ENCODE measurements at places on chromosomes 12 and 14.

DNA sequence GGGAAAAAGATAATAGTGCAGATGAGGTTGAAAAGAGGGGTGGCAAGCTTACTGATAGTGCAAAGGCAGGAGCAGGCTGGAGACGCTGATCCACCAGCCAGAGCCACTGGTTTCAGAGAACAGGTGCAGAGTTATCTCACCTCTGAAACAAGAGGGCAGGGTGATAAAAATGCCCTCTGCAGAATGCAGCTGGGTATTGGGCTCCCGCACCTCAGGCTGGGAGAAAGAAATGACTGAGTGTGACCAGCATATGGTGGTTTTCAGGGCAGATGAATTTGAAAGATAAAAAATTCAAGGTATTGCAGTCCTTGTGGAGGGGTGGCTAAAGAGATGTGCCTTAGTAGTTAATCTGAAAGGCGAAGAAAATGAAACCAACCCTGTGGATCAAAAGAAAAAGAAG is 2.9 kb upstream of the TMEM30B start:
- no peak for DNase-seq

DNA sequence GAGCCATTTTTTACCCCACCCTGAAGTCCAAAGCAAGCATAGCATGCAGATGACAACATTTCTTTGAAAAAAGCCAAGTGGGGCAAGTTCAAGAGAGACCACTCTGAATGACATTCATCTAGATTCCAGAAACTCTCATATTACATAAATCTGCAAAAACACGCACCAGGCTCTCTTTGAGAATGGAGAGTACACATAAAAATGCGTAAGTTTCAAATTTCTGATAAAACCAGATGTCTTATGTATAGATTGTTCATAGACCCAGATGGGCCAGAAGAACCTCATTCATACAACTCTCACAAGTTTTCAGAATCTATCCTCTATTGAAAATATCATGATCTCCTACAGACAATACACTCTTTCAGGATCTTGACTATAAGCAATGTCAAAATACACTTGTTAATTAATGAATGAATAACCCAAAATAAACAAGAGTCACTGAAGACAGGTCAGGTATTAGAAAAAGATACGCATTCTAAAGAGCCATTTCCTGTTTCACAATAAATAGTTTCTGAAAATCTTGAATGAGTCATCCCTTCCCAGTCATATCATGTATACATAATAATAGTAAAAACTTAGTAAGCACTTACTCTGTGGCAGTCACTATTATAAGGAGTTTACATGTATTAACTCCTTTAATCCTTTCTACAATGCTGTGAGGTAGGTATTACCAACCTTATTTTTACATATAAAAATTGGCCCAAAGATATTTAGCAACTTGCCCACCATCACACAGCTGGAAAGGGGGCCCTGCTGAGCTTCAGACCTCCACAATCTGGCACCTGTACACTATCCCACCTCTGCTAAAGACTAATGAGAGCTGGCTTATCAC is 72.0 kb downstream of the PPP2R5E start:
- peak; percentile 46 for DNase-seq

DNA sequence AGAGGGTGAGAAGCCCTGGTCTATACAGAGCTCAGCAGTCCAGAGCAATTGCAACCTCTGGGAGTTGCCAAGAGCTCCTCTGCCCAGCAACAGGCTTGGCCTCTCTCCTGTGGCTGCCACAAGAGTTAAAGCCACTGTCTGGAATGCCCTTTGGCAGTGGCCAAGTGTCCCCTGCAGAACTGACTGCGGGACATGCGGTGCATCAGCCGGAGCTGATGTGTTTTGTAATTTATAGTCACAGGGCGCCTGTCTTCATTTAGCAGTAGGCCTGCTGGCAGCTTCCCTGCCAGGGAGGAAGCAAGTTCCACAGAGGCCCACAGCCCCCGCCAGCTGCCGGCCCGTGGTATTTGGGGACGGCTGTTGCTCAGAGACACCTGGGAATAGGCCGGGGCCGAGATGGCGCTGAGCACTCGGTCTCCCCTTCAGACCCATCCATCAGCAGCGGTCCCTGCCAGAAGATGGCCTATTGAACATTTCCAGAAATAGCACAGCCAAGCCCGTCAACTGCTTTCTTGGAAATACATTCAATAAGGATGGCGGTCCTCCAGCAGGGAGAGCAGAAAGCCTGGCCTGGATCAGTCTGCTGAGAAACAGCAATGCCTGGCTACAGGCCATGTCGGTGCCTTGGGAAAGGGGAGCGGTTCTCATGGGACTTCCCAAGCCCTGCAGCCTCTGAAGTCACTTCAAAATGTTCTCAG is 217.4 kb downstream of the CRADD start:
- DNase-seq = no peak

GRCh38 chr12:18079541-18080246 is 10.3 kb downstream of the RERGL start:
- DNase-seq = no peak

GRCh38 chr14:94103554-94104150 is 6.9 kb upstream of the IFI27 start:
- DNase-seq = no peak

DNA sequence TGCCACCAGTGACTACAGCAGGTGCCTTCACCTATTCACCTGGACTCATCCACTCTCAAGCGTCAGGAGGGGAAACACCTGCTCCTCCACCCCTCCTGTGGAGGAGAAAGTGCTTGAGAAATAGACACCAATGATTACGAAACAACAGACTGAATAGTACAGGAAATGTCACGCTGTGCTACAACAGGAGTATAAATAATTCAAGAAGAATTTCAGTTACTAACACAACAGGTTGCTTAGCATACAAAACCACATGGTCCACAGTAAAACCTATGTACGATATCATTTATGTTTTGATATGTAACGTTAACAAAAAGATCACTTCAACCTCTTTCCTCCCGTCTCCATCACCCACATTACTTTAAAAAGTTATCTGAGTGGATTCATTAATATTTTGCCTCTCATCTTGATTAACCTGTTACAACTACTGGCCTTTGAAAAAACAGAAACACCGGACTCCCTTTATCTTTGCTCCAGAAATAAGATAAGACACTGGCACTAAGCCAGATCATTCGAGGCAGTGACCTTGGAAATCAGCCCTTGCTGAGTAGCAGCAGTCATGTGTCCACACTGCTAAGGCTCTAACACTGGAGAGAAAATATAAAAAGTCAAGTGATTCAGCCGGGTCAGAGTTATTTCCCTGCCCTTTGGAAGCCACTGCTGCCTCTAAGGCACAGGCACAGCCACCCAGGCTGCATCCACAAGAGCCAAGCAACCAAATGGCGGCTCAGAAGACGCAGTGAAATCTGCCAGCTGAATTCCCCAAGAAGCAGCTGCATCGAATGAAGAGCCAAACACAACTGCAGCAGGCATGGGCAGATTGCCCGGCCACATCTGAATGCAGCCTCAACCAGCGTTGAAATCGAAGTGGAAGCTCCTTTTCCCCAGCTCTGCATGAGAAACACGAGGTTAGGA is 40.9 kb downstream of the NT5DC3 start:
- peak; percentile 84 for DNase-seq

DNA sequence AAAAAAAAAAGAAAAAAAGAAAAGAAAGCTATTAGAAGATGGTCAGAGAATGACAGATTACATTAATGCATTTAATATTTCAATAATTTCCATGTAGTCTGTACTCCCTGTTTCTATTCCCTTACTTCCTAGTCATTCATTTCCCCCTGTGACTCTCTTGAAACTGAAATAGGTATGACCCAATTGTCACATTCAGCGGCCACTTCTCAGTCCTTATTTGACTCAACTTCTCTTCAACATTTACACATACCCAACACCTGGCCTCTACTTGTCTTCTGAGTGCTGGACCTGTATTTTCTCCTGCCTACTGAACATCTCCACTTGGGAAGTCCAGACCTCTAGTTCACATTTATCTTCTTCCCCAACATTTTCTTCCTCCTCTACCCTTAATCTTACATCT is 7.2 kb downstream of the EEA1 start:
- DNase-seq = no peak

DNA sequence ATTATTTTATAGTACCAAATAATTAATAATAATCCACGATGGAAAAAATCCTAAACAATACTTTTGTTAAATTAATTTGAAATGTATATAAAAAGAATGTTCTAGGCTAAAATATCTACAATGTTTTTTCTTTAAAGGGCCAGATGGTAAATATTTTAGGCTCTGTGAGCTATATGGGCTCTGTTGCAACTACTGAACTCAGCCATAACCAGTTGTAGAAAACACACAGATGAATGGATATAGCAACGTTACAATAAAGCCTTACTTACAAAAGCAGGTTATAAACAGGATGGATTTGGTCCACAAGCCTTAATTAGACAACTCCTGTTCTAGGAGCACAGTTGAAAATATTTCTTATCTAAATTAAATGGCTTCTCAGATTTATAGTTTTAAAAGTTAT is 245.2 kb downstream of the KCNC2 start:
- DNase-seq = no peak

- DNase-seq = no peak
Observed at GRCh38 chr12:130222519-130223218, 60.4 kb downstream of the FZD10 start.

DNA sequence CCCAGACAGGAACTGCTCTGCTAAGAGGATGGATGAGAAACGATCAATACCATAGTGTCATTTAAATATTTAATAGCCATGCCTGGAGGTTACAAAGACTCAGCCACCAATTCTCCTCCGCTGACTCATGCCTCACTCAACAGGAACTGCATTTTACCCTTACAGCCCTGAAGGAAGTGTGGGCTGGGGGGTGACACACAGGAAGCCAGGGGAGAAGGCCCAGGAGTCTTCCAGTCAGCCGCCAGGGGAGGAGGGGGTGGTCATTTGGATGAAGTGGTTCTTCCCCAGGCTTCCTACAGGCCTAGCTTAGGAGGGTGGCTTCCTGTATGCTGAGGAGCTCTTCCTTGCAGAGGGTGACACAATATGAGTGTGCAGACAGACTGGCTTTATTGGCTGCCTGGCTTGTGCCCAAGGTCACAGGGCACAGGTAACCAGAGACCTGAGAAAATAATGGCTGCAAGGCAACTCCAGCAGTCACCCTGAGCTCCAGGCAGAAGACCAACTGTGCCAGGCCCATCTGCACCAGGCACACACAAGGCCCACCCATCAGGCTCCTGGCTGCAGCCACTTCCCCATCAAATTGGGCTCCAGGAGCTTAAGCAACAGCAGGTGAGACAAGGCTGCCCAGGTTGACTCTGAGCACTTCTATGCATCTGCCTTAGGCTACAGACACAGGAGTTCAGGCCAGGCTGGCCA is 30.6 kb upstream of the RPLP0 start:
- DNase-seq = peak; percentile 78

DNA sequence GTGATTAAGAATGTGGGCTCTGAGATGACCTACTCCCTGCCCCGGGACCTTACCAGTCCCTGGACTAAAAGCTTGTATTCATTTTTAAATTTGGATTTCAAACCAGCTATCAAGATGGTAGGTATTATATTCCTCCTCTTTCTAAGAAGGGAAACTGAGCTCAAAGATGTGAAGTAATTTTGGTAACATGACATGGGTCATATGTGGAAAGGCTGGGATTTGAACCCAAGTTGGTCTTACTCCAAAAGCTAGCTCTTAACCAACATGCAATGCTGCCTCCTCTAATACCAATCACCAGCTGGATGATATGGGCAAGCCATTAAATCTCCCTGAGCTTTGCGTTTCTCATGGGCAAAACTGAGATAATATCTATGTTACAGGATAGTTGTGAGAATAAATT is 166.4 kb upstream of the SLC38A2 start:
- no peak for DNase-seq

DNA sequence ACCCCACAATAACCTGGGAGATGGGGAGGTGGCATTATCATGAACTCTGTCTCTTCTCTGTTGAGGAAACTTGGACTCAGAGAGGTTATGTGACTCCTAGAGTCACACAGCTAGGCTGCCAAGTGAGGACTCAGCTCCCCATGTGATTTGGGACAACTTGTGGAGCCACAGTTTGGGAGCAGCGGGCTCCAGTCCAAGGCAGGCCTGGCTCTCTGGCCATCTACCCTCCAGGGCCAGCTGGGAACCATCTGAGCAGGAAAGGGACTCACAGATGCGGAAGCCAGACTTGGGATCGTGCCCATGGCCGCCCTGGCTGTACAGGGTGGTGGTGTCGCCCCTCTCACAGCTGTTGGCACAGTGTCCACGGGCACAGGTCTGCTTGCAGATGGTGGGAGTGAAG is 59.1 kb downstream of the ISCA2 start:
- DNase-seq = no peak

DNA sequence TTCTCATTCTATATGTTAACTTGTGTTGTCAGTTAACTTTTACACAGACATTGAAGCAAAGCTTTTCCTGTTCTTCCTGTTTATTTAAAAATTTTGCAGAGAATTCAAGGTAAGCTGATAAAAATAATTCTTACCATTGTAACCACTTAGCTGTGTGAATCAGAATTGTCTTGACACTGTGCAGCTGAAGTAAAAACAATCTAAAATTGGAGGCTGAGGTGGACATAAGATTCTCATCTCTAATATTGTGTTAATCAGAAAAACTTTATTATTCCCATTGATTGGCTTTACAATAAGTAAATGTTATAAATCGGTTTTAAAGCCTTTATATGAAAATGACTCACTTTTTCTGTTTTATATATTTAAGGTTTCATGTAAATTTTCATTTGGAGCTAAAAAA is 240.3 kb upstream of the PLEKHG7 start:
- DNase-seq = no peak

DNA sequence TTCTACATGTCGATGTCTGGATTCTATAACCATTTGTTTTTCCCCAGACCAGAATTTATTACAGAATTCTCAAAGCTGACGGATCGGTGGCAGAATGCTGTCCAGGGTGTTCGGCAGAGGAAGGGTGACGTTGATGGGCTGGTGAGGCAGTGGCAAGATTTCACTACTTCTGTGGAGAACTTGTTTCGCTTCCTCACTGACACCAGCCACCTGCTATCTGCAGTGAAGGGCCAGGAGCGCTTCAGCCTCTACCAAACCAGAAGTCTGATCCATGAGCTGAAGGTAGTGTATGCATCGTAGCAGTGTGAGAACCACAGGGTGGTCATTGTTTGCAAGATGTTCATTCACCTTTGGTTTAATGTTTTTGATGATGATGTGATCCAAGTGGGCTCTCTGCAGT is 124.0 kb downstream of the ESR2 start:
- DNase-seq = no peak

GRCh38 chr12:106303202-106303820 is 778 bp downstream of the TCP11L2 start:
- DNase-seq = no peak

GRCh38 chr14:63941023-63941422 is 88.2 kb downstream of the SYNE2 start:
- no peak for DNase-seq

- DNase-seq = no peak
Observed at GRCh38 chr14:106837870-106838269, 1311.5 kb downstream of the TMEM121 start.
